CMK (cell line): ENCODE measurements at places on chromosomes 5 and 9.
A peak's percentile ranks its signal among the peaks of the same experiment; 100 is the strongest.

DNA sequence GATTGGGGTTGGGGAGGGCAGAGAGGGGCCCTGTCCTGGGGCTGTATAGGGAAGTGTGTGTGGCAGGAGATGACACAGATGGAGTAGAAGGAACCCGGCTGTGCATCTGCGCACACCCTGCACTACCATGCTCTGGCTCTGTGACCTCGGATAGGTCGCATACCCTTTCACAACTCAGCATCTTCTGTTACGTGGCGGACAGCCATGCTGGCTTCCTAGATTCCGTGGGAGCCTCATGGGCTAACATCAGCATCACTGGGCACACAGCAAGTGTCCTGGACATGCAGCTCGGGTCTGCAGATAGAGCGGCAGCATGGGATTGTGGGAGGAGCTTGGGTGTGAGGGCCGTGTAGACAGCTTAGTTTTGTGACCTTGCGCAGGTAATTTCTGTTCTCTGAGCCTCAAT is 9.2 kb downstream of the ARPC5L start:
- no peak for DNase-seq

GRCh38 chr9:90868555-90868954 is 66.9 kb downstream of the SYK start:
- no peak for DNase-seq

GRCh38 chr5:72121780-72122445 is 14.6 kb downstream of the MAP1B start:
- DNase-seq = no peak

- DNase-seq = peak; percentile 87
These were observed at the start of gene CIZ1 for GRCh38 chr9:128191406-128192046. Gene CIZ1, minus strand, starts transcription at chr9:128191572. Its CDS starts 715 bp downstream, at chr9:128190857.

DNA sequence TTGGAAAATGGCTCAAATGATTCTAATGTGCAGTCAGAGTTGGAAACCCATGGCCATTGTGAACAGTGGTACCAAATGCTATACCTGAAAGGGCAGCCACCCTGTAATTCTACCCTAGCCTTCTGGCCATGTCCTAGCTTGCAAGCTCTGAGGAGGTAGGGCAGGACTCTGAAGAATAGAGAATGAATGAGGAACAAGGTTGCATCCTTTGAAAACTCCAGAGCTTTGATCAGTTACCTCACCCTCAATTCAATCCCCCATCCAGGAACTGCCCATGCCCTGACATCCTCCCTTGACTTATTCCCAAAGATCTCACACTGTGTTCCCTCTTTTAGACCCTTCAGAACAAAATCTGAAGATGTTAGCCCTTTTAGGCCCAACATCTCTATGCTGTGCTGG is 17.8 kb upstream of the ERMP1 start:
- DNase-seq = no peak

DNA sequence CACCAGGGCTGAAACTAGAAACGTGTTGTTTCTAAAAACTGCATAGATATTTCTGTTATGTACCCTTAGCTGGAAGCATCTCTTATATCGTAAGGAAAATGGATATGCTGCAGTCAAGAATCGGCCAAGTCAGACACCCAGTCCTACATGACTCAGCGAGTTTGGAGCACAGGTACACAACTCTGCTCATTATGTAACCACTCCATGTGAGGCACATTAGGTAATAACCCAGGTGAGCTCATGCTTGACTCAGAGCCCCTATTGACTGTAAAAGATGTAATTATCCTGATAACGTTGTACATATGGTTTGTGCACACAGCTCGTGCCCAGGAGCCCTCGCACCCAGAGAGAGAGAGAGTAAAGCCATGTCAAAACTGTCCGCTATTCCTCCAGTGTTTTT is 593.7 kb upstream of the ACO1 start:
- DNase-seq = no peak

DNA sequence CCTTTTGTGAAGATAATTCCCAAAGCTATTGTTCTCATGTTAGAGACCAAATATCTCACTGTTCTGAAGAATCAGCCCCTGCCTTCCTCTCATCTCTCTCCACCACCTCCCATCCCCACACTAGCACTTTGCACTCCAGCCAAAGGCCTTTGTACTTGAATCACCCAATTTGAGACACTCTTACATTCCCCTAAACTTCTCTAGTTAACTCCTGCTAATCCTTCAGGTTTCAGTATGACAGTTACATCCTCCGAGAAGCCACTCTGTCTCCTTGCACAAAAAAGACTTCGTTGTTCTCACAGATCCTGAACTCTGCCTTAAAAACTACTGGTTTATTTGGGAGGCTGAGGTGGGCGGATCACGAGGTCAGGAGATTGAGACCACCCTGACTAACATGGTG is 227.5 kb downstream of the PIK3R1 start:
- no peak for DNase-seq
